ENCODE measurements at places on chromosomes 16 and 17.

- no peak for DNase-seq
Measured at GRCh38 chr16:67093098-67093726, 16.5 kb upstream of the PHAF1 start.

DNA sequence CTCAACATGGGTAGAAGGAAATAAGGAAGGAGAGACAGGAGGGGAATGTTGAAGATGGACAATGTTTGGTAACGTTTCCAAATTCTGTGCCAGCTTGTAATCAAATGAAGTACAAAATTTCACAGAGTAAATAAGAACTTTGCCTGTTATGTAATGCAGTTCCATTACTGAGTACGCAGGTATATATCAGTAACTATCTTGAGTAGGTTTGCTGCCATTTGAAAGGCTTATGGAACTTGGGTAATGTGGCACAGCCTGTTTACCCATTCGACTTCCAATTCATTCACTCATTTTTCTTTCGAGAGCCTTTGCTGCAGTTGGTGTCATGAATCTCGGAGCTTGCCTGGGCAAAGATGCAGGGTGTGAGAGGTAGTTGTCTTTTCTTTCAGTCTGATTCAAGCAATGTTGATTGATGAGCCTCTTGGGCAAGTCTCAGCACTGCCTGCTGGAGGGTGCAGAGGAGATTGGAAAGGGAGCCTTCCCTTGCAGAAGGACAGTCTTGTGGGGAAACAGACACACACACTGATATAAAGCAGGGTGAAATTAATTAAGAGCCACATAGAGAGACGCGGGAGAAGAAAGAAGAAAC lies 53.4 kb downstream of the ZNF18 start:
- DNase-seq = no peak

- no peak for DNase-seq
Measured at GRCh38 chr16:23351360-23351759, 49.3 kb downstream of the SCNN1B start.

DNA sequence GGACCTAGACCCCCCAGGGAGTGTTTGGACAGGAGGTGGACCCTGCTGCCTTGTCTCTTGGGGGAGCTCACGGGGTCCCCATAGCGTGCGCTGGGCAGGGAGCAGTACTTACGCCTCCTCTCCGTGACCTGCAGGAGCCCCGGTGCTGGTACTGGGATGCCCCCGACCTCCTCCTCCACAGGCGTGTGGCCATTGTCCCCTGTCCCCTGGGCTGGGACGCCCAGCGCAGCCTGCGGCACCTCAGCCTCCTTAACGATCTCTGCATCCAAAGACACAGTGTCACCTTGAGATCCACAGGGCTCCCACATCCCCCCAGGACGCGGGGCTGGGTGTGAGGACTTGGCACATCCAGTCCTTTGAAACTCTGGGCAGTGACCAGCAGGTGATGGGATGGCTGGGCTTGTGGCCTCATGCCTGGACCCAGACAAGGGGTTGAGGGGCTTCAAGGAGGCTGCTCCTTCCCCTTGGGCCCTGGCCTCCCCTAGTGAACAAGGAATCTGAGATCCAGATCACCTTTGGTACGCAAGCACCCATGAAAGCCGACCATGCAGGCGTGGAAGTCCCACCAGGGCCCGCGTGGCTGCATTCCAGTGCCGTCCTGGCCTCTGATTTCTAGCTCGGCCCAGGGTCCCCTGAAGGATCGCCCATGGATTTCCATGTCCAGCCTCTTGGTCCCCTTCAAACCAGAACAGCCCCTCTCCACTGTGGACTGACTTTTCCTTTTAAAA lies 9.9 kb downstream of the DBNDD1 start:
- DNase-seq = no peak

Measured in stimulated activated CD4-positive, alpha-beta T cell treated with anti-CD3 and anti-CD28 coated beads, Interleukin-2, amount 100 ng/mL, for 24 hours (primary cell).